ENCODE measurements at places on chromosomes 16 and 17. TPM values are rescaled to one million over a fixed set of nuclear protein-coding genes. Genes with fewer than 3 reads are reported as not detected.

Gene CCL2
- total RNA-seq, result not detected

Gene TAF1C
- total RNA-seq, result 21.8 TPM

Gene KRTAP4-6
- total RNA-seq, result not detected

Gene MYL4
- total RNA-seq, result 1.6 TPM

Gene NTN3
- not detected for total RNA-seq

DNA sequence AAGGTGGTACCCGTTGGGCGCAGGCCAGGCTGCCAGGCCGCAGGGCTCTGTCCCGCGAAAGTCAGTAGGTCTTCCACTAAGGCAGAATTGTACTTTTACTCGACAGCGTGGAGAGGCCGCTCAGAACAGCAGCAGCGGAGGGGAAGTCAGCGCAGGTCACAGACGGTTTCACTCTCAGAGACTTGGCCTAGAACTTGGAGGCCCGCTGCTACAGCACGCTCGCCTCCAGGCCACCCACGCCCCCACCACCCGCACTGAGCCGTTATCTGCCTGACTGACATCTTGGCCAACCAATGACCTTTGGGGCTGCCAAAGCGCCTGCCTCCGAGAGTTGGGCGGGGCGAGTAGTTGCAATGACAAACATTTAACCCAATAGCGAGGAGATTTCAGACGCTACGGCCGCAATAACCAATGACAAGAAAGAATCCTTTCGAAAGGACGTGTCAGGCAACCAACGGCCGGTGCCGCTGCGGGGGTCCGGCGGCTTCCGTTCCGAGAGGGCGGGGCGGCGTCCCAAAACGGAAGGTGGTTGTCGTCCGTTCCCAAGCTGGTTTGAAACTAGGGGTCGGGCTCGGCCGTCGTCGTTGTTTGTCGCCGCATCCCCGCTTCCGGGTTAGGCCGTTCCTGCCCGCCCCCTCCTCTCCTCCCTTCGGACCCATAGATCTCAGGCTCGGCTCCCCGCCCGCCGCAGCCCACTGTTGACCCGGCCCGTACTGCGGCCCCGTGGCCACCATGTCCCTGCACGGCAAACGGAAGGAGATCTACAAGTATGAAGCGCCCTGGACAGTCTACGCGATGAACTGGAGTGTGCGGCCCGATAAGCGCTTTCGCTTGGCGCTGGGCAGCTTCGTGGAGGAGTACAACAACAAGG, at the start of gene DCAF7:
DCAF7 (plus strand) TSS at position 532 of the 871 bp plus-strand sequence; CDS start at position 733, 201 bp downstream.
- DNase-seq, result peak; percentile 100

DNA sequence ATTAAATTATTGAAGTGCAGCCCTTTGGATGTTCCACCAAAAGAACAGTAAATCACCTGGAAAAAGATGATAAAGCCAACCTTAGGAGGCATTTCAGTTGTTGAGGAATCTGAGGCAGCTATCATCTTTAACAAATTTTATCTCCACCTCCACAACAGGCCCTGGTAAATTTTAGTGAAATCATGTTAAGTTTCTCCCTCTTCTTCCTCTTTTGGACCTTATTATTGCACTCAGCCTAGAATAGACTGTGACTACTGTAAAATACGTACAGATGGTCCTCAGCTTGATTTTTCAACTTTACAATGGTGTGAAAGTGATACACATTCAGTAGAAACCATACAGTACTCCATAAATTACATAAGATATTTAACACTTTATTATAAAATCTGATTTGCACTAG, 90.3 kb downstream of the USP32 start:
- no peak for DNase-seq
